ENCODE measurements at places on chromosomes 3 and 15.

GRCh38 chr3:195268576-195269309, 2.2 kb downstream of the XXYLT1 start:
- no peak for DNase-seq

- no peak for DNase-seq
Observed at GRCh38 chr15:80202016-80202315, 49.2 kb downstream of the FAH start.

DNA sequence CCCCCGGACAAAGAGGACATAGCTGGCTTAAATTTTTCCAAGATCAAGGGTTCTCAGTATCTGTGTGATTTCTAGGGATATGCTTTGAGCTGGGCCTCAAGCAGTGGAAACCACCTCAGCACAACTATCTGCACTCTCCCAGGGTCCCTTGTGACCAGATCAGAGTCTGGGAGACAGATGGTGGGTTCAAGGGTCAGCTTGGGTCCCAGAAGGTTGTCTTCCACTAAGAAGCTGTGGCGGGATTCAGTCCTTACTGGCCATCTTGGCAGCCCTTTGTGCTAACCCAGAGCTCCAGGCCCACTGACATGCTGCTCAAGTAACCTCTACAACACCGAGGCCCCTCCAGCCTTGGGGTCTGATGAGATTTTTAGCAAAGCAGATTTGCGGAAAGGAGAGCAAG, 2.7 kb downstream of the INSYN1 start:
- no peak for DNase-seq

GRCh38 chr3:134802428-134803050, 7.5 kb downstream of the EPHB1 start:
- no peak for DNase-seq

GRCh38 chr3:35646081-35646480, 6.8 kb downstream of the ARPP21 start:
- DNase-seq, result no peak

Data from T-helper 2 cell (primary cell).